Panc1 (cell line): ENCODE measurements at places on chromosomes 2 and 18.

DNA sequence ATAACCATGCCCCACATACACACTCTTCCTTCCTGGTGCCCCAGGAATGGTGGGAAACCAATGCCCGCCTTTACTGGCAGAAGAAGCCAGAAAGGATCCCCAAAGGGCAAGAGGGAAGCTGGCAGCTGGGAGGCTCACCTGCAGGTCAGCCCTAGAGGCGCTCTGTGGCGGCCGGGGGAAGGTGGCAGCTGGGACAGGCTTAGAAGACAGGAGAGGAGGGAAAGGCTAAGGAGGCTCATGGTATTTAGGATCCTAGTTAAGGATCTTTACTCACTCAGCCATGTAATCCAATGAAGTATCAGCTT is 23.8 kb downstream of the ADRA2B start:
- DNase-seq, result no peak

DNA sequence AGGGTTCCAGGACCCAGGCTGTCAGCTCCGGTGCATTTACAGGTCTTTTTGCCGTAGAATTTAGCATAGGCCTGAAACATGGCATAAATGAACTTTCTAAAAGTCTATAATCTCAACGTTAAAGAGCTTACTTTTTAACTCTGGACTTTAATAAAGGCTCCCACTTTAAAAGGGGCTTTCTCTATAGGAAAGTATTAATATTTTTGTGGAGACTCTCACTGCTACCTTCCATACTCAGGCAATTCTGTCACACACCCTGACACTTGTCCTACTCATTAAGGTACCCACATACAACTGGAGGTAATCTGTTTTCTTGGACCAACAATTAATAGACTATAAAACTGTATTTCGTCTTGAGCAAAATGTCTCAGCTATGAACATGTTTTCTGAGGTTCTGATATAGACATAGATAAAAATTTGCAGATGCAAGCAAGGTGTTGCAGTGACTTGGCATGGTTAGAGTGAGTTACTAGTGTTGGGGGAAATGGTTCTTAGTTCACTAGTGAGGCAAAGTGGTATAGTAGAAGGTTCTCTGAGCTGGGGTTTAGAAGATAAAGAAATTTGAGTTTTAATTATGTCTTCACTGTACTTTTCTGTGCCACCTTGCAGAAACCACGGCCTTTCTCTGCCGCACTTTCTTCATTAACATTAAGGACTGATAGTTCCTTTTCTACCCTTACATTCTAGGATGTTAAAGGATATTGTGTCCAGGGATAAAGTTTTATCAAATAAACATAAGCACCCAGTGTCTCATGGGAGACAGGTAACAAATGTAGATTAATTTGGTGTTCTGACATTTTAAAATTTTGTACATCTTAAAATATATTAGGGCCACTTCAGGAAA is 10.8 kb upstream of the NR4A2 start:
- no peak for DNase-seq

DNA sequence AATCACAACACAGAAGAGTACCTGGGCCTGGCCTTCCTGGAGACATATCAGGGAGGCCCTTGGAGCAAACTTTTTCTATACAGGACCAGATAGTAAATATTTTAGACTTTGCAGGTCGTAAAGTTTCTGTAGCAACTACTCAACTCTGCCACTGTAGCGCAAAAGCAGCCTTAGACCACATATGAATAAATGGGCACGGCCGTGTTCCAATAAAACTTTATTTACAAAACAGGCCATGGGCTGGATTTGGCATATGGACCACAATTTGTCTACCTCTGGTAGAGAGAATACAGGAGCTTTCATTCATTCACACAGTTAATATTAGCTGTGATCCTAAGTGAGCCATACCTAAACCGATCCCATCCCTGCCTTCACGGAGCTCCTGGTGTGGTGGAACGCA is 98.6 kb upstream of the CAB39 start:
- no peak for DNase-seq

DNA sequence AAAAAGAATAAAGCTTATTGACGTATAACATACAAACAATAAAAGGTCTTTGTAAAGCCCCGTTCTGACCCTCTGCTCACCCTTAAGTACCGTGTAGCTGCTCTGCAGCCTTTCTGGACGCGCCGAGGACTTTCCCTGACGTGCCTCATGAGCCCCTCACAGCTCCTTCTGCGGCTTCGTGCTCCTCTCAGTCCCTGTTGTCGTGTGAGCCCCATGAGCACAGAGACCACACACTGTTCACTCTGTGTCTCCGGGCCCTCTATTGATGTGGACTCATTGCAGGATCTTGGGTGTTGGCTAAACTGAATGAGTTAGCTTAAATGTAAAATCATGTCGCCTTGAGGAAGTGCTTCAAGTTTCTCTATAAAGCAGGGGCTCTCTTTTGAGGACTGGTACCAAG is 43.6 kb upstream of the INHBB start:
- DNase-seq, result no peak

- no peak for DNase-seq
These were observed 50.9 kb downstream of the CACNB4 start for GRCh38 chr2:152047824-152048471.
